ENCODE measurements at places on chromosomes 1 and 21. TPM values are rescaled to one million over a fixed set of nuclear protein-coding genes. Genes with fewer than 3 reads are reported as not detected.

Gene SEMA4A
- 12.1 TPM for total RNA-seq

Gene LCE6A
- not detected for total RNA-seq

Gene STIL
- 28.0 TPM for total RNA-seq

Gene FALEC
- not detected for total RNA-seq

Gene GFI1
- 85.1 TPM for total RNA-seq

Gene FMO4
- 1.8 TPM for total RNA-seq

Gene MPZ
- total RNA-seq, result 3.0 TPM

Gene ASCL5
- total RNA-seq, result not detected

Gene NMNAT2
- not detected for total RNA-seq

Gene ALX3
- total RNA-seq, result not detected

Gene PRAMEF15
- not detected for total RNA-seq

Gene OTUD7B
- 38.8 TPM for total RNA-seq

Gene RAB42
- not detected for total RNA-seq

Gene NFASC
- total RNA-seq, result 0.21 TPM

Gene CYP4A11
- total RNA-seq, result not detected

Gene HCRTR1
- total RNA-seq, result not detected

Gene NUDT4B
- 0.36 TPM for total RNA-seq

Gene OR2M3
- not detected for total RNA-seq

Gene INKA2
- 2.6 TPM for total RNA-seq

Gene OR2M7
- not detected for total RNA-seq

Gene AMY1A
- not detected for total RNA-seq

Gene B4GALT3
- 65.1 TPM for total RNA-seq

Gene KCNJ10
- total RNA-seq, result not detected

Gene DENND2C
- 0.12 TPM for total RNA-seq

Gene PPOX
- total RNA-seq, result 31.1 TPM

Gene KCNQ4
- total RNA-seq, result 1.5 TPM

Gene OR2T2
- not detected for total RNA-seq

Gene RAB4A
- 30.7 TPM for total RNA-seq

Gene SAMSN1
- total RNA-seq, result 86.4 TPM

Gene PHACTR4
- 29.6 TPM for total RNA-seq

Gene RRP15
- total RNA-seq, result 41.0 TPM

Gene SLC1A7
- total RNA-seq, result not detected

Gene SLC2A5
- total RNA-seq, result not detected

Gene ESRRG
- total RNA-seq, result not detected

Gene CAPN8
- not detected for total RNA-seq

Gene MAP3K21
- total RNA-seq, result 1.6 TPM

Gene SLAMF6
- total RNA-seq, result 55.4 TPM

Gene ATF3
- 29.5 TPM for total RNA-seq

Gene ANGPTL1
- not detected for total RNA-seq

Gene LCE2A
- total RNA-seq, result not detected

Gene GJC2
- 0.69 TPM for total RNA-seq

Gene BSND
- not detected for total RNA-seq

Gene CNR2
- total RNA-seq, result 0.02 TPM

Gene PLA2G2F
- not detected for total RNA-seq

Measured in activated CD4-positive, alpha-beta T cell treated with anti-CD3 and anti-CD28 coated beads, Interleukin-2, amount 10 ng/mL, durations not matched to agents 24 days and 14 days (primary cell).